BE2C (cell line): ENCODE measurements at places on chromosomes 2 and 18.

DNA sequence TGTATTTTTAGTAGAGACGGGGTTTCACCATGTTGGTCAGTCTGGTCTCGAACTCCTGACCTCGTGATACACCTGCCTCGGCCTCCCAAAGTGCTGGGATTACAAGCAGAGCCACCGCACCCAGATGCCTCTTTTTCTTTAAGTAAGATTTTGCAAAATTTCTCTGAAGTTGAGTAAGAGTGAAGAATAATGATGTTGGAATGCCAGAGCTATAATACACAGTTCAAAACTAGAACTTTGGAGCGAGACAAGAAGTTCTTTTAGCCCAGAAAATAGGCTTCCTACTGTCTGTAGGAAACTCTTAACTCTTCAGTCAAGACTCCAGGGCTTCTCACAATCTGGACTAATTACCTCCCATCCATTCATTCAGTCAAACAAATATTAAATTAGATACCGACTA is 51.4 kb downstream of the MARCHF4 start:
- no peak for DNase-seq

DNA sequence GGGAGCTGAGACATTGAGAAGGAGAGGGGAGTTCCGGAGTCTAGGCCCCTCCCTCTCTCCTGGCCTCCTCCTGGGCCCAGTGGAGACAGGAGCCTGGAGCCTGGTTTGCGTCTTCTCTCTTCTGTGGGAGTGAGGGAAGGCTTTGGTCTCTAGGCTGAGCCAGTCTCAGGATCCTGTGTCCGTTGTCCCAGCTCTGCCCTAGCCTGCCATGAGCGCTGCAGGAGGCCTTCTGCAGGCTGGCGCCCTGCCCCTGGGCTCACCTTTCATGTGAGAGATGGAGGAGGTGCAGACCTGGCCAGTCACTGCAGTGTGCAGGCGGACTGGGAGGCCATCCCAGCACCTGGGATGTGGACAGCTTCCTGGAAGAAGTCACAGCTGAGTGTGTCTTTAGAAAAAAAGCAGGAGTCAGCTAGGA is 8.7 kb downstream of the IMPA2 start:
- DNase-seq: no peak

DNA sequence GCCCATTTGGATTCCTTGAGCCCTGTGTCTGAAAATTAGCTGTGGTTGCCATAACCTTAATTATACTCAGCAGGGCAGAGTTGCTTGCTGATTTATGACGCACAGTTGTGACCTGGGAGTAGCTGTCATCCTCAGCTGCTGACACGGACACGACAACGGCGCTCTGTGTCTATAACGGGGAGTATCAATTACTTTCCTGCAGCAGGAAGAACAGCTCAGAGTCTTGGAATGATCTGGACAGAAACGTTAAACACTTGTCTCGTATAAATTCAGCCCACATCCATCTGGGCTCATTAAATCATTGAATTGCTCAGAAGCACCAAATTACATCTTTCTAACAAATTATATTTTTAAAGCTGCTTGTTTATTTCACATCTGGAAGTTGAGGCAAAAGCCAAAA is 116.3 kb downstream of the SEPTIN10 start:
- DNase-seq: no peak

DNA sequence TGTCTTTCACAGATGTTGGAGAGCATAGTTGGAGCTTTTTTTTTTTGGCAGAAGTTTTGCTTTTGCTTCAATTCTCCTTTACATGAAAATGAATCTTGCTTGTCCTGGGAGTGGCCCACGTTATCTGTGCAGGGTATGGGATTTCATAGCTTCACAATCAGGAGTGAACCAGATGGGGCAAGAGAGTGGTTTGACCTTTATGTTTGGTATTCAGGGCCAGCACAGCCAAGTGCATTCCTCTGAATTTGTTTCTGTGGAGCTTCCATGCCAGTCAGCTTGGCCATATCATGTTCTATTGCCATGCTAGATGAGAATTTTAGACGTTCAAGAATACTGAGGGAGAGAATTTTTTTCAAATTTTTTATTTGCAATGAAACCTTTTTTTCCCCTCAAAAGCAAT is 116.6 kb downstream of the PRPF40A start:
- no peak for DNase-seq

DNA sequence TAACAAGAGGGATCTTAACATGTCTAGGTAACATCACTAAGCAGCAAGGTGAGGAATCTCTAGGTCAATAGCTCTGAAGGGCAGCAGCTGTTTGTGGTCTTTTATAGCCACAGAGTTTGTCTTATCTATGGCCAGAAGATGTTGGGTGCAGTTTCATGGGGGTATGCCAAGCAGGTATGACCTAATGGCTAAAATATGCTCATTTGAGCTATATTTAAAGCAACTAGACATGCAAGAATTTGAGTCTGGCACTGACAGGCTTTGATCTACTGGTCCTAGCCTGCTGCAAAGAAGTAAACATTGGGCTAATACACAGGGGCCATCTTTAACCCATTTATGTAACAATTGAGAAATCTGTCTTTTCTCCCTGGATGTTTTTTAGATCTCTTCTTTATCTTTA is 13.9 kb upstream of the UGP2 start:
- no peak for DNase-seq

DNA sequence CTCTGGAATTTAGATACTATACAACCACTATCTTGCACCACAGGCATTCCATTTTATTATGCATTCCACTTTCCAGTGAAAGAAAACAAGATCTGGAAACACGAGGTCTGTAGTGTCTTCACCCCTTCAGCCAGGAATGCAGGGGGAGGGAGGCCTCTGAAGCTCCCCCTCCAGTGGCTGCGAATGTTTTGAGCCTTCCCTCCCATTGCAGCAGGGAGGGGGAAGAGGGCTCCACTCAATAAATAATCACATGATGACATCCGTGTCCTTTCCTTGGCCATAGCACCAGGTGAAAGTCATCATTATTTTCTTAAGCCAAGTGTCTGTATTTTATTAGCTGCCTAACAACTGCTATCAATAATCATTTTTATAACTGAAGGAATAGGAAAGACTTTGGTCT is 38.6 kb downstream of the ALPK2 start:
- no peak for DNase-seq

DNA sequence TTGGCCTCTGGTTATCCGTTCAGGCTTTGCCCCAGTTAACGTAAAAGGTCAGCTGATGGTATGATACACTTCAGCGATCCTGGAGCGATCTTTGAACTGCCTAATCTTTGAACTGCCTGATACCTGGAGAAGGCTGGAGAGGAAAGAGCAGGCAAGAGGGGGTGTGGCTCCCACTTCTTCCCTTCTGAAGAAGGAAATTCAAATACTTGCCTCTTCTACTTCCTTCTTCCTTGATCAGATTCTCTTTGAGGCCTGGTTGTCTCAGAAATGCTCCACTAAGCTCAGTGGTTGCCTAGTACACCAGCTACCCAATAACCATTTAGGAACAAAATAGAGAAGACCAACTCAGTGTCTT is 619 bp downstream of the GALM start:
- DNase-seq: no peak

- peak; percentile 92 for DNase-seq
These were observed 21.0 kb upstream of the PTMA start for GRCh38 chr2:231687133-231687852.

DNA sequence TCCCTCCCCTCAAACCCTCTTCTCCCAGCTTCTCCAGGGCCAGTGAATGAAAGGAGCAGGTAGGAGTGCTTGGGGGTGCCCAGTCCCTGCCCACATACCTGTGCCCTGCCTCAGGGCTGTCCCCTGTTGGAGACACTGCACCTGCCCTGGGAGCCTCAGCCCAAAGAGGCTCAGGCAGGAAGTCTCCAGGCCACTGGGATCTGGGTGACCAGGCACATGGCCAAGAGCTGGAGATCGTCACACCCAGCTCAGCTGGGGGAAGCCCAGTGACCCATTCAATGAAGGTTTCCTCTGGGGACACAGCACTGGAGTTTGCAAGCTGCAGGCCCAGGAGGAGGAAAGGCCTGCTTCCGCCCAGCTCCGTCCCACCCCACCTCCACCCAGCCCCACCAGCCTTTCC is 156.4 kb downstream of the ZFP36L2 start:
- DNase-seq: peak; percentile 70

DNA sequence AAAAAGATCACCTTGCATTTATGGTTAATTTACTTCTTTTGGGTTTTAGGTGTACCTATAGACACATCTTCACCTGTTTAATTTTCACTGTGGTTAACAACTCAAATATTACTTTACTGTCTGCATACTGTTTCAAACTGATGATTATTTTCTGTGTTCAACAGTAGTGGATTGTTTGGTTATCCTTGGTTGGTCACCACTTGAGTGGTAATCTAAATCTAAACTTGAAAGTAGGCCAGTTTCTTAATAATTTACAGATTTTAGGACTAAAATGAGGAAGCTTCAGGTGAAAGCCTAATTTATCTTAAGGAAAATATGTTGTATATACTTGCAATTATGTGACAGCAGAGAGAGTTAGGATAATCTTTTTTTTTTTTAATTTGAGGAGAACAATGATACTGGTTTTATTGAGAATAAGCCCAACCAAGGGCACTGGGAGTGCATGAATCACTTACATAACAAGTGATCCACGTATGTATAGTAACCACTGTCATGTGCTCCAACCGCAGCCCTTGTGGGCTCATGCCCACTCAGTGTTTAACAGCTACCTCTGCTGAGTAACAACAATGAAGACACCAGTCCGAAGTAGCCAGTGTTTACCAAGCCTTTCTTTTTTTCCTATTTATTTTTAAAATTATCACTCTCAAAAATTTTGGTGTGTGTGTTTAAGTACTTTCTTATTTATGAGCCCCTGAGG is 31.0 kb upstream of the WDSUB1 start:
- no peak for DNase-seq

- no peak for DNase-seq
These were observed 199.2 kb downstream of the KCNS3 start for GRCh38 chr2:18077704-18078103.

- DNase-seq: no peak
These were observed 383.0 kb upstream of the LRRTM1 start for GRCh38 chr2:80687524-80687923.

DNA sequence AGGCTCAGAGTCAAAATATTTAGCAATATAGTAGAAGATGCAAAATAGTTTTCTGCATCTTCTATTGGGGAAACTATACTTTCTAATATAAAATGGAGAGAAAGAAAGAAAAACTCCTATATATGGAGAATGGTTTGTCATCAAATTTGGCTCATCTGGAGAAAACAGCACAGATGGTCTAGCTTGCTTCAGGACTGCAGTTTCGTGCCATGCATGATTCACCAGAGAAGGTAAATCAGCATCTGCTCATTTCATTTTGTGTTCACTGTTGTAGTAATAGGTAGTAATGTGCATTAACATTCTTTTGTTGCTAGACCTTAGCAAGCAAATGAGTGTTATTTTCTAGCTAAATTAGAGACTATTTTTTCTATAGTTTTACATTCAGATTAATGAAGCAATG is 179.0 kb downstream of the ASXL3 start:
- DNase-seq: no peak

- DNase-seq: no peak
These were observed 38.3 kb downstream of the STAT4 start for GRCh38 chr2:191112448-191112901.

GRCh38 chr18:70463085-70463484 is 174.2 kb downstream of the SOCS6 start:
- DNase-seq: no peak

GRCh38 chr2:5914811-5915611 is 222.8 kb downstream of the SOX11 start:
- DNase-seq: peak; percentile 41

DNA sequence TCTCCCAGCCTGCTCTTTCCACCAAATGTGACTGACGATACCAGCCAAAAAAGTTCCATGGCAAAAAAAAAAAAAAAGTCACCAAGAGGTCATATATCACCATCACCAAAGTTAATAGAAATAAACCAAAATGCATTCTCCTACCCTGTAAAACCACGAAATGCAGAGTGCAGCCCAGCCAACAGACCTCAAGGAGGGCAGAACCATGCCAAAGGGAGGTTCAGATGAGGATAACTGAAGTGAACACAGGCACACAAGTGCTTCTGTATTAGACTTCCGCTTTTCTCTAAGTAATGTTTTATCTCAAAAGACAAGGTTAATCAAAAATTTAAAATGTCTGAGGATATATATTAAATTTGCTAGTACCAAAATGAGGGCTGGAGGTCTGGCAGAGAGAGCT is 5.5 kb downstream of the SERPINE2 start:
- no peak for DNase-seq

- peak; percentile 68 for DNase-seq
These were observed at the start of gene ADD2 for GRCh38 chr2:70767699-70768589. Gene ADD2 (minus strand): TSS chr2:70768200. CDS start chr2:70706408, 61,792 bp downstream.

- no peak for DNase-seq
These were observed 79.6 kb upstream of the PKDCC start for GRCh38 chr2:41968182-41968578.

- DNase-seq: no peak
These were observed 29.3 kb upstream of the DCC start for GRCh38 chr18:52310651-52311050.

- DNase-seq: no peak
These were observed 125.4 kb downstream of the OSBPL1A start for GRCh38 chr18:24272229-24272525.

DNA sequence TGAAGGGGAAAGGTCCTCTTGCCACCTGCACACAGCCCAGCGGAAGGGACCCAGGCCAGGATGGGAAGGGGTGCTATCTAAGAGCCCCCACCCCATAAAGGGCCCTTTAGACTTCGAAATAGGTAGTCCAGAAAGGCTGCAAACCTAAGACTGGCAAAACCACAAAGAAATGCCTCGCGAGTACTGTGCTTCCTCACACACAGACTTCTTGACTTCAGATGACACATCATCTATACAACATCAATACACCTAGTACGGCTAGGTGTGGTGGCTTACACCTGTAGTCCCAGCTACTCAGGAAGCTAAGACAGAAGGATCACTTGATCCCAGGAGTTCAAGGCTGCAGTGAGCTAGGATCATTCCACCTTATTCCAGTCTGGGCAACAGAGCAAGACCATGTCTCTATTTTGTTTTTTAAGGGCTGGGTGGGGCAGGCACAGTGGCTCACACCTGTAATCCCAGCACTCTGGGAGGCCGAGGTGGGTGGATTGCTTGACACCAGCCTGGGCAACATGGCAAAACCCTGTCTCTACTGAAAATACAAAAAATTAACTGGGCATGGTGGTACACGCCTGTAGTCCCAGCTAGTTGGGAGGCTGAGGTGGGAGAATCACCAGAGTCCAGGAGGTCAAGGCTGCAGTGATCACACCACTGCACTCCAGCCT is 125.8 kb downstream of the CABLES1 start:
- DNase-seq: no peak

DNA sequence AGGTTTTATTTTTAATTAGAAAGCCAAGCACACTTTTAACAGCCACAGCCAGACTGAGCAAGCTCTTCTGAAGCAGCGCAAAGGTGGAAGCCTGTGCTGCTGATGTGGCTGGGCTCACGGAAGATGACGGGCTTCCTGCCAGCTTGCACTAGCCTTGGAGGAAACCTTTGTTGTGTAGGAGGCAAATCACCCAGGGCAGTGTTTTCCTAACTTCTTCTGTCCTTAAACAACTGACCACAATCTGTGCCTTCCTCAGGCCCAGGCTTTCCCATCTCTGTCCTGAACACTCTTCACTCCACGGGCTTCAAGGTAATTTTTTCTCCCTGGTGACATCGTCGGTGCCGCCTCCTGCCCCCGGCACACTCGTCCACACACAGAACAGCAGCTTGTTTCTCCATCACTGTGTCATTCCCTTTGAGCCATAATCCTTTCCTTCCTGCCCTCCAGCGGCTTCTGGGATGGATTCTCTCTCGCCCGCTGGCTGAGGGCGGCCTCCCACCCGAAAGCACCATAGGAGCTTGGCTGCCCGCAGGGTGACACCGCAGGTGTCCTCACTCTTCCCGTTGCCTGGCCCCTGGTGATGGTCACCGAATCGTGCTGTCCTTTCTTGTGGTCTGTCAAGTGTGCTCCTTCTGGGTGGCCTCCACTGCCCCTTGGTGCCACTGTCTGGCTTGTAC is 31.1 kb upstream of the INHBB start:
- no peak for DNase-seq

GRCh38 chr18:66900837-66901236 is 296.9 kb upstream of the CDH19 start:
- no peak for DNase-seq
